Activated naive CD4-positive, alpha-beta T cell treated with anti-CD3 and anti-CD28 coated beads for 36 hours (primary cell): ENCODE measurements at places on chromosomes 11 and 22. TPM values are rescaled to one million over a fixed set of nuclear protein-coding genes. Genes with fewer than 3 reads are reported as not detected.

The OR4X2 gene
- total RNA-seq: not detected

The BATF2 gene
- total RNA-seq: not detected

The LYVE1 gene
- not detected for total RNA-seq

- DNase-seq: no peak
- H3K27ac ChIP-seq: peak overlapping the region; percentile 89
- peaks cover 34% of the 10 kb centered on the region for H3K4me1 ChIP-seq
- H3K27me3 ChIP-seq: no peaks in the 10 kb centered on the region
These were observed 10.2 kb upstream of the LDHA start for GRCh38 chr11:18384157-18384641.

DNA sequence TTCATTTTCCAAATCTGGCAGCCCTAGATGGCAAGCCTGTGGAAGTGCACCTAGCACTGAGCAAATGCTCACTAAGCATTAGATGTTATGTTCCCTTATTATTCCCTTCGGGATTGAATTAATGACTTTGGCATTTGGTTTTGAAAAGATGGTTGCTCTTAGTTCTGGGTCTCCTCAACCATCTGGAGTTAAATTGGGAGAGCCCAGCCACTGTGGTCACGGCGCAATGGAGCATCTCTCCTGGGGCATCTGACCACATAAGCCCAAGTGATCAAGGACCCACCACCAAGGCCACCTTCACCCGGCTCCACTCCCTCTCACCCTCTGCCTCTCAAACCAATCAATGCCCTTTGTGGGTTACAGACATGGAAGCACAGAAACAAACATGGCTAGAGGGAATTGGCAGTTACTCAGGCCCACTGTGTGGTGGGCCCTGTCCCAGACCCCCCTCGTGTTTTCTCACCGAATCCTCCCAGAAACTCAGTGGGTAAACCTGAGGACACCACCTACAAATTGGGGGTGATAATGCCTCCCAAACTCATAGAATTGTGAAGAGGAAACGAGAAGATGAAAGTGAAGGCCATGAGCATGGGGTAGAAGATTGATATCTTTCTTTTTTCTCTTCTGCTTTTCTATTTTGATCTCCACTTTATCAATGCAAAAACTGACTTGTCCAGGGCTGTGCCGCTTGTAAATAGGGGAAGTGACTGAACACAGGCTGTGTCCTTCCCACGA, 52.2 kb downstream of the IRAG1 start:
- no peaks in the 10 kb centered on the region for H3K27me3 ChIP-seq
- H3K27ac ChIP-seq: no peak overlapping the region
- no peaks in the 10 kb centered on the region for H3K4me1 ChIP-seq
- H3K4me3 ChIP-seq: no peak overlapping the region
- no peak for DNase-seq

- peaks cover 2% of the 10 kb centered on the region for H3K4me1 ChIP-seq
- no peaks in the 10 kb centered on the region for H3K27me3 ChIP-seq
- no peak for DNase-seq
- no peak overlapping the region for H3K27ac ChIP-seq
- no peak overlapping the region for H3K4me3 ChIP-seq
- H3K36me3 ChIP-seq: peaks cover 40% of the 10 kb centered on the region
These were observed 13.7 kb downstream of the TMEM216 start for GRCh38 chr11:61406067-61406466.

- peaks cover 24% of the 10 kb centered on the region for H3K4me1 ChIP-seq
- H3K27ac ChIP-seq: peak overlapping the region; percentile 28
- peak; percentile 70 for DNase-seq
- H3K27me3 ChIP-seq: peaks cover 46% of the 10 kb centered on the region
- H3K36me3 ChIP-seq: no peaks in the 10 kb centered on the region
These were observed 11.6 kb upstream of the ALKBH3 start for GRCh38 chr11:43868852-43869567.

DNA sequence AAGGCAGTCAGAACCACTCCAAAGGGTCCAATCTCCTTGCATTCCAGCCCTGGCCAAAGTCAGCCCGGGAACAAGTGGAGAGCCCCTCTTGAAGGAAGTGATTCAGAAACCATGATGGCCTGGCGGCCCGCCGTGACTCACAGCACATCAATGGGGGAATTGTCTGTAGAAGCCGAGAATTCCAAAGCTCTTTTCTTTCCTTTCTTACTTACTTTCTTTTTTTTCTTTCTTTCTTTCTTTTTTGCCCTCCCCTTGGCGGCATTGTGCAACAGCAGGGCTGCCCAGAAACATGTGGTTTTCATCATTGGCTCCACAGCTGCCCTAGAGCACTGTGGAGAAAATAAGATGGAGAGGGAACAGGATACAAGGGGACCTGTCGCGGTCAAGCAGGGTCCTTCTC, 140.2 kb upstream of the TIMP3 start:
- no peaks in the 10 kb centered on the region for H3K4me1 ChIP-seq
- no peak for DNase-seq
- no peaks in the 10 kb centered on the region for H3K27me3 ChIP-seq
- no peak overlapping the region for H3K4me3 ChIP-seq
- H3K36me3 ChIP-seq: no peaks in the 10 kb centered on the region

DNA sequence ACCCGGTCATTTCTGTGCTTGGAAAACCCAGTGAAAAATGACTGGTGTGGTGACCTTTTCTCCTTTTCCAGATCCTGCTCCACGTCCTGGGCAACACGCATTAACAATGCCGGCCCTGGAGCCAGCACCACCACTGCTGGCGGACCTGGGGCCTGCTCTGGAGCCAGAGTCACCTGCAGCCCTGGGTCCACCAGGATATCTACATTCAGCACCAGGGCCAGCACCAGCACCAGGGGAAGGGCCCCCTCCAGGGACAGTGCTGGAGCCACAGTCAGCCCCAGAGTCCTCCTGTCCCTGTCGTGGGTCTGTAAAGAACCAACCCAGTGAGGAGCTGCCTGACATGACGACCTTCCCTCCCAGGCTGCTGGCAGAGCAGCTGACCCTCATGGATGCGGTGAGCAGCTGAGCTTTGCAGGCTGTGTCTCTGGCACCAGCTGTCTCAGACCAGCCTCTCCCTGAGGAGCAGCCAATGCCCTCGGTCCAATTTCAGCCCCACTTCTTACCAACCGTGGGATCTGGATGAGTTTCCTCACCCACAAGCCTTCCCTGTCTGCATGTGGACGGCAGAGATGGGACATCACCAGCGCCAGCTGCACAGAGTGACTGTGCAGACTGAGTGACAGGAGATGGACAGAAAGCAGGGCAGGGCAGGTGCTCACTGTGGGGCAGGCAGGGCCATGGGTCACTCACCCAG, 1.9 kb downstream of the RGL4 start:
- peaks cover 31% of the 10 kb centered on the region for H3K4me1 ChIP-seq
- H3K36me3 ChIP-seq: peaks cover 21% of the 10 kb centered on the region
- peak overlapping the region; percentile 11 for H3K27ac ChIP-seq
- DNase-seq: no peak
- H3K27me3 ChIP-seq: no peaks in the 10 kb centered on the region

GRCh38 chr11:45892856-45893255, 7.4 kb downstream of the MAPK8IP1 start:
- H3K4me1 ChIP-seq: no peaks in the 10 kb centered on the region
- no peak for DNase-seq
- no peak overlapping the region for H3K27ac ChIP-seq
- H3K27me3 ChIP-seq: peaks cover 22% of the 10 kb centered on the region
- no peak overlapping the region for H3K4me3 ChIP-seq

DNA sequence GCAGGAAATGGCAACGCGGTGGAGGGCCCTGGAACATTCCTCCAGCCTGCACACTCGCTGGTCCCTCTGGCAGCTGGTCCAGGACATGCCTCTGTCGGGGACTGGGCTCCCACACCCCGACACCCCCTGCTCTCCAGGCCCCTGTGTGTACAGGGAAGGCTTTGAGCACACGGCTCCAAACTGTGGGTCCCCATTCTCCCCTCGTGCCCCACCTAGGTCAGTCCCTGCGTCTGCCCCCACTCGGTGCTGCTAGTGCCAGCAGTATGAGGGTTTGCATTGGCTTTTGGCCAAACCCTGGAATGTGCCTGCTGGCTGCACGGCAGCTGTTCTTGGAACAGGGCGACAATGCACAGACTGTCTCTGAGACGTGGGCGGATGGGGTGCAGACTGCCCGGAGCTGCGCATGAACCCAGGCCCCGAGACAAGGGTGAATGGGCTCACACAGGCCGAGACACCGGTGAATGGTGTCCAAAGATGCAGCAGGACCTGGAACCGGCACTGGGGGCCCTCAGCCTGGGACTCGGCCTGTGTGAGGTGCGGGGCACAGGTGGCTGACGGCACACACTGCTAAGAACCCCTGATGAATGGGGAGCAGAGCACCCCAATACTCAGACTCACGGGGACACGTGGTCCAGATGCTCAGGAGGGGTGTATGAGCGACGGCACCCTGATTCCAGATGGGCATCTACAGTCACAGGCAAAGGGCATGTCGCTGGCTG, 7.5 kb upstream of the SYT8 start:
- peaks cover 2% of the 10 kb centered on the region for H3K27me3 ChIP-seq
- H3K36me3 ChIP-seq: no peaks in the 10 kb centered on the region
- no peak overlapping the region for H3K4me3 ChIP-seq
- H3K27ac ChIP-seq: no peak overlapping the region
- no peaks in the 10 kb centered on the region for H3K4me1 ChIP-seq

DNA sequence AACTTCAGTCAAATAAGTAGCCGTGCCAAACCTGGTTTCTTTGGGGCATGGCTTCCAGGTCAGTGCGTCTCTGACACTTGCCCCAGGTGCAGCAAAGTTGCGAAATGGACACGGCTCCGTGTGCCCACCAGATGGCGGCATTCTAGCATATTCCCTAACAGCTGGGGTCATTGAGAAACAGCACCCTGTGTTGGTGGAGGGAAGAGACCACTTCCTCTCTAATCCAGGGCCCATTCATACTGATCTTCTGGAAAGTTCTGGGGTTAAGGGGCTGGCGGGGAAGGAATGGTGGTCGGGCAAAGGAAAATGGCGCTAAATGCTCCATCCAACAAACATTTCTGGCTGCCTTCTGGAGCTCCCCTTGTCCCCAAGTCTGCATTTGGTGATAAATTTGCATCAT, 141.2 kb upstream of the TIMP3 start:
- no peaks in the 10 kb centered on the region for H3K27me3 ChIP-seq
- H3K27ac ChIP-seq: no peak overlapping the region
- H3K4me1 ChIP-seq: no peaks in the 10 kb centered on the region
- H3K4me3 ChIP-seq: no peak overlapping the region
- H3K36me3 ChIP-seq: no peaks in the 10 kb centered on the region

DNA sequence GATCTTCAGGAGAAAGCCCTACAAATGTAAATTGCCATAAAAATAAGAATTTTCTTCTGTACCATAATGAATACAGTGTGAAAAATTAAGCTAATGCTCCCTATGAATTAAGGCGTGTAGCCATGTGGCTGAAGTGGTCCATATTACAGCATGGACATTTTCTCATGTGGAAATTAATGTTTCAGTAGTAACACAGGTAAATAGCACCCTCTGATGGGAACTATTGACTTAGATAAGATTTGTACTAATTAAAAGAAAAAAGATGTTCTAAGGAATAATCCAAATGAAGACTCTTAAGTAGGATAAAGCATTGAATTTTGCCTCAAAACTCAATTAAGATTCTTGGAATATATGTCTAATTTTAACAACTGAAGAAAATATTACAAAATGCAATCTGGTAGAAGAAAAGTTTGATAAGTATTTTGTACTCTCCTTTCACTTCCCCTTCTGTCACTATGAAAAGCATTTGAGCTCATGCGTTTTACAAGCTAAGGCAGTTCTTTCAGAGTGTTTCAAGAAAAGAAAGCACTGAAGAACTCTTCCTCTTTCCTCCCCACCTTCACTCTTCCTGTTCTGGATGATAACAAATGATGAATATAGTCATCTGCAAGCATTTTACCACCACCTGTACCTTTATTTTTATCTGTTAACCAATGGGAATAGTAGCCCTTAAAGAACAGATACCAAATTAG, 9.9 kb upstream of the OR8D2 start:
- peaks cover 17% of the 10 kb centered on the region for H3K27me3 ChIP-seq
- no peaks in the 10 kb centered on the region for H3K36me3 ChIP-seq
- H3K4me3 ChIP-seq: no peak overlapping the region
- no peak for DNase-seq

DNA sequence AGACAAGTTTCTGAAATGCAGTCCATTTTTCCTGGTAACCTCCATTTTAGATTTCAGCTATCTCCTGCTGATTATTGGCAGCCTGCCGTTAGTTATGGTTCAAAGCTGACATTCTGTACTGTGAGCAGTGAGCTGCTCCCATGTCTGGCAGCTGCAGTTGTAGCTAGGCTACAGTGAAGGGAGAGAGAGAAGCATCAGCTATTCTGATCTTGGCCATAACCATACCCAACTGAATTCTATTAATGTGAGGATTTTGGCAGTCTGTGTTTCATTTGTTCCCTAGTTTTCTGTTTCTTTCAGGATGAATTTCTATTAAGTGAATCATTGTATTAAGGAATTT, 33.4 kb downstream of the SIK2 start:
- H3K27me3 ChIP-seq: no peaks in the 10 kb centered on the region
- DNase-seq: no peak
- H3K27ac ChIP-seq: no peak overlapping the region
- H3K4me3 ChIP-seq: no peak overlapping the region
